ENCODE measurements at places on chromosomes 3 and 15.

DNA sequence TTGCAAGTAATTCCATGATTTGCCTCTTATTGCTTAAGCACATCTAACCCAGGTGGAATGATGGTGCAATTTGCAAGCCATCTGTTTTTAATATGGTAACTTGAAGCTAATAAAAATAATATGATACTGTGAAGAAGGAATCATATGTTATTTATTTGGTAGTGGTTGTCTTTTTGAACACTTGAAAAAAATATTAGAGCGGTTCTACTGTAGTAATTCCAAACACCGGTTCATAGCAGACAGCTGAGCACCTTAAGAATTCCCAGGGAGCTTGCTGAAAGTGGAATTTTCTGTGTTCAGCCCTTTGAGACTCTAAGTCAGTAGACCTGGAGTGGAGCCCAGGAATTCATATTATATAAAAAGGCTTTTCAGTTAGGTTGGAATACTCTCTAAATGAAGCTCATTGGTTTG is 687.4 kb downstream of the EDEM1 start:
- DNase-seq, result no peak

DNA sequence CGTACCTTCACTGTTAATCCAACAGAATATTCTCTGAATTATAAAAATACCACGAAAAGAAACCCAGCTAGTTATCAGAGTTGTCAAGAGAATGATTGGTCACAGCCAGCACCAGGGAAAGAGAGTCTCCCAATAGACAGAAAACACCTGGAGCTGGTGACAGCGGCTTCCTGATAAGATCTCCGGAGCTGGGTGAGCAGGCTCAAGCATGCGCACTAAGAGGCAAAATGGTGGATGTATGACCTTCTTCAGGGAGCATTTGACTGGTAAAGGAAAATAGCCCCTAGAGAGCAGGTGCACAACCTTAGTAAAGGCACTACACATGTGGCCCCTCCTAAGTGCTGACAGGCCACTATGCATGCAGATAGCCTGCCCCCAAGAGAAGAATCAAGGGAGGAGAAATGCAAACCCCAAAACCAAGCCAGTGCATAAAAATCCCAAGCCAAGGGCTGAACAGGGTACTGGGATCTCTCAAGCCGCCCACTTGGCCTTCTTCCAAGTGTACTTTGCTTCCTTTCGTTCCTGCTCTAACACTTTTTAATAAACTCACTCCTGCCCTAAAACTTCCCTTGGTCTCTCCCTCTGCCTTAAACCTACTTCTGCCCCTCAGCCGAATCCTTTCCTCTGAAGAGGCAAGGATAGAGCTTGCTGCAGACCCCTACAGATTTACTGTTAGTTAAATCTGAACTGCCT is 93.2 kb downstream of the UACA start:
- DNase-seq, result no peak

DNA sequence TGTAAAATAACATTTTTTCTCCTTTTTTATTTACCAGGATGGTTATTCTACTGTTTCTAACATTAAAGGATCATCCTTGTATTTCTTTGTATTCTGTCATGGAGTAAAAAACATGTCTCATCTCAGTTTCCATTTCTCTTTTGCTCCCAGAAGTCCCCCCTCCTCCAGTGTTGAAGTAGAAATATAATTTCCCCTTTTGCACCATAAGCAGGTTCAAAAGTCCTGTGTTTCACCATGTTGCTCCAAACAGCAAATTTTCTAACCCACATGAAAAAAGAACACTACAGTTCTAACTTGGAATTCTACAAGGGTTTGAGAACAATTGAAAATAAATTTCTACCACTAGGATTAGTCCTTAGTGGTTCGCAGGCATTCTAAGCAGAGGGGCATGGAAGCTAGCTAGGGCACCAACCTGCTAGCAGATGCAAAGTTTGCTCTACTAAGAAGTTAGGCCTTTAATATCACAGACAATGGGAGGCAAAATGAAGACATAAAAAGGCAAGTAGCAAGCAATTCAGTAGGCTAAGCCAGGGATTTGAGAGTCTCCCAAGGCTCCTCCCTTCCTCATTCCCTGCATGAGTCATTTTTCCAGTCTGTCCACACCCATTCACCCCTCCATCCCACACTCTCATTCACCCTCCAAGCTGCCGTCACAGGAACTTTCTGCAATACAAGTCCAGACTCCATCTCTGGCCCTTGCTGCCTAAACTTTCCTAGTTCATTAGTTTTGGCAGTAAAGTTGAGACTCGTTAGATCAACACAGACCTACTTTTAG is 2.3 kb upstream of the MBNL1 start:
- DNase-seq, result no peak

DNA sequence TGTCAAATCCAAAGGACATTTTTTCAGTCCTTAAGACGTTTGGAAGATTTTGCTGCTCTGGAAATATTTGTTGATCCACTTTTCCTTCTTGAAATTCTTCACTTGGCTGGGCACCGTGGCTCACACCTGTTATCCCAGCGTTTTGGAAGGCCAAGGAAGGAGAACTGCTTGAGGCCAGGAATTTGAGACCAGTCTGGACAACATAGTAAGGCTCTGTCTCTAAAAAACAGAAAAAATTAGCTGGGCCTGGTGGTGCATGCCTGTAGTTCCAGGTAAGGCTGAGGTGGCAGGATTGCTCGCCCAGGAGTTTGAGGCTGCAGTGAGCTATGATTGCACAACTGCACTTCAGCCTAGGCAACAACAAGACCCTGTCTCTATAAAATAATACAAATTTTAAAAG is 173.9 kb upstream of the MITF start:
- DNase-seq, result no peak

DNA sequence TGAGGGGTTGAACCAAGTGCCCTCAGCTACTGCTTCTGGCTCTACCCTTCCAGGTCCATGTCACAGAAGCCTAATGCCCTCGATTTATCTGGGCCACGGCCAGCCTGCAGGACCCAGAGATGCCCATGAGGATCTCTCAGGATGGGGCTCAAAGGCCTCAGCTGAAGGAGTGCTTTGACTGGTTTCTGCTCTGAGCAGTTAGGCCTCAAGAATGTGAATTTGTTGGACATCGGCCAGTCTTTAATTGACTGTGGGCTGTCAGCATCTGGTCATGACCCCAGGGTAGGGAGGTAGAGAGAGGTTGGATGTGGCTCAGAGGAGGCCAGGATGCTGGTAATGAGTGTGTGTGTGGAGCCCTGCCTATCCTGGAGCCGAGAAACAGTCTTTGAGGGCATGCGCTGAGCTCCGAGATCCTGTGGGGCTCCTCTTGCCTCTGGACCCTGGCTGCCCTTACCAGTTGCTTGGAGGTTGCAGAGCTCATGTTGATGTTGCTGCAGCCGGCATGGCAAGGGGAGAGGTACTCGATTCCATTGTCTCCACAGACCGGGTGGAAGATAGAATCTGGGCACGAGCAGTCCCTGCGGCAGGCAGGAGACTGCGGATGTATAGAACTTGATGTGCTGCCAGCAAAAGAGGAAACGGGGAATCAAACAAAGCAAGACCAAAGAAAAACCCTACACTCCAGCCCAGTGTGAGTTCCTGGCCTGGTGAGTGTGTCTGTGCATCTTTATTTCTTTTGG is 49.1 kb upstream of the RAB6B start:
- peak; percentile 57 for DNase-seq

DNA sequence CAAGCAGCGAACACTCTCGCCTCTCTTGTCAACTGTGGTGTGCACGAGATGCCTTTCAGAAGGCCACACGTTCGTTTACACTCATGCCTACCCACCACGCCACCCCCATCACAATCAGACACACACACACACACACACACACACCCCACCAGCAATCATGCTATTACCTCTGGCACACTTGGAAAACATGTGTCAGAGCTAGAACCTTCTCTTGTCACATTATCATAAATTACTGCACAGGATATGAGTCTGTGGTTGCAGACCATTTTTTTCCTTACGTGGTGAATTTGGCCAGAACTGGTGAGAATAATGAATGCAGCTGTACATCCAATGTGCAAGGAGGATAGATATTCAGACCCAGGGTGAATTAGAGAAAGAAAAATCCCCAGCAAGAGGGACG is 52.4 kb downstream of the TRIM69 start:
- DNase-seq, result no peak

- DNase-seq, result no peak
These were observed 4.1 kb downstream of the PLA2G4F start for GRCh38 chr15:42152196-42152920.

DNA sequence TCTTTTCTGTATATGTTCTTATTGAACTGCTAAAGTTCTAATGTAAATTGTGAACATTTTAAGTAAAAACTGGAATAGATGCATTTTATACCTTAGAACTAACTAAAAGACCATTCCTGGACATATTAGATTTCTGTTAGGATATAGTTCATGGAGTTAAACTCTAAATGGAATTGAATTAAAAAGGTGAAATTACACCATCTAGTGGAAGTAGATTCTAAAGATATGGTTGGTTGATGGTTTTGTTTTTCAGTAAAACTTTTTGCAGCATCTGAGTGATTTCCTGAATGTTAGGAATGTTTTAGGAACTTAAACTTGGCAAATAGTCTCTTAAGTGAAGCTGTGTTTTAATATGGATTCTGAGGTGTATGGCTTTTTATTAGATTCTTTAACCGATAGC is 96.8 kb downstream of the SLMAP start:
- no peak for DNase-seq

DNA sequence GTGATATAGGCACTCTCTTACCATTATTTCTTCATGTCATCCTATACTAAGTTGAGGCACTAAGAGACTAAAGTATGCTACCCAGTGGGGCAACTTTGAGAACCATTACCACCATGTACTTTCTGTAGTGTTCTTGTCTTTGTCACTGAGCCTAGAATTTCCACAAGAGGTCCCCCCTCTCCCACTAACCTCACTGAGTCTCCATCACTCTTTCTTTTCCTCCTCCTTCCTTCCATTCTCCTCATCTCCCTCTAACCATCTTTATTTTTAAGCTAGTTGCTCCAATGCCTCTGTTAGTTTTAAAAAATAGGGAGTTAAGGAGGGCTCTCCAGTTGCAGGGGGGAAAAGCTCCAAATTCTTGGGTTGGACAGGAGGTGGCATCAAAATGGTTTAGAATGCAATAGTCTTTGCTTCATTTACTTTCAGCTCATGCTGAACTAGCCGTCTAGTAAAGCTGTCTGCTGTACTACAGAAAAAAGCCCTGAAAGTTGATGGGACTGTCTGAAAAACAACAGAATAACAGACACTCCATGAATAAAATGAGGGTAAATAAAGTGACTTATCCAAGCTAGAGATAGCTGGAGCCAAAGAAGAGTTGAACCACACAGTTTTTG is 85.1 kb upstream of the MYRIP start:
- DNase-seq, result no peak

GRCh38 chr15:78988361-78988911 is 43.6 kb upstream of the CTSH start:
- no peak for DNase-seq

DNA sequence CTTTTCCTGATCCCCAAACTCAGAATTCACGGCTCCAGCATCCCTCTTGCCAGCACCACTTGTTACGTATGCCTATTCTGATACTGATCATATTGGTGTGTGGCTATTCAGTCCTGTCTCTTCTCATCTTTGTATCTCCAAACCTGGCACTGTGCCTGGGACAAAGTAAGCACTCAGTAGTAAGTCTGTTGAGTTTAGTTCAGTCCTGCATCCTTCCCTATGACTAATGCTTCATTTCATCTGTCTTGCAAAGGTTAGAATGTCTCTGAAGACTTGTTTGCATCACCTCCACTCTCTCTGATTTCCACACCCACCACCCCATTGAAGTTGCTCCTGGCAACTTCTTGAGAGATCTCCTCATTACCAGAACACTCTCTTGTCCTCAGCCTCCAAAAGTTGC is 80.3 kb downstream of the HMG20A start:
- DNase-seq, result no peak

GRCh38 chr15:78402061-78402610 is 35.9 kb upstream of the IREB2 start:
- no peak for DNase-seq

DNA sequence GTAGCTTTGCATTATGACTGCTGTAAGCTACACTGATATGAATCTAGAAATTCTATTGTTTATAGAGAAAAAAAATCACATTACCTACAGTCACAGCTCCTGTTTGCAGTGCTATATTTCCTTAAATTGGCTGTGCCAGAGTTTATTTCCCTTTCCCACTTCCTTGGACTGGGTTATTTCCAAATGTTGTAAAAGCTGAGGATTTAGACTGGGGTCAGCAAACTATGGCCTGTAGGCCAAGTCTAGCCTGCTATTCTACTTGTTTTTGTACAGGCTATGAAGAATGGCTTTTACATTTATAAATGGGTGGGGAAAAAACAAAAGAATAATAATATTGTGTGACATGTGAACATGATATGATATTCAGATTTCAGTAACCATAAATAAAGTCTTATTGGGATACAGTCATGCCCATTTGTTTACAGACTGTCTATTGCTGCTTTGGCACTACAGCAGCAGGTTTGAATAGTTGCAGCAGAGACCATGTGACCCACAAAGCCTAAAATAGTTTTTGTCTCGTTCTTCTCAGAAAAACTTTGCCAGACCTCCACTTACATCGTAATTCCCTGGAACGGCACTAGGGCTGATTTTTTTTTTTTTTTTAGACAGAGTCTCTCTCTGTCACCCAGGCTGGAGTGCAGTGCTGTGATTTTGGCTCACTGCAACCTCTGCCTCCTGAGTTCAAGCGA is 7.8 kb downstream of the GLDN start:
- DNase-seq, result no peak

DNA sequence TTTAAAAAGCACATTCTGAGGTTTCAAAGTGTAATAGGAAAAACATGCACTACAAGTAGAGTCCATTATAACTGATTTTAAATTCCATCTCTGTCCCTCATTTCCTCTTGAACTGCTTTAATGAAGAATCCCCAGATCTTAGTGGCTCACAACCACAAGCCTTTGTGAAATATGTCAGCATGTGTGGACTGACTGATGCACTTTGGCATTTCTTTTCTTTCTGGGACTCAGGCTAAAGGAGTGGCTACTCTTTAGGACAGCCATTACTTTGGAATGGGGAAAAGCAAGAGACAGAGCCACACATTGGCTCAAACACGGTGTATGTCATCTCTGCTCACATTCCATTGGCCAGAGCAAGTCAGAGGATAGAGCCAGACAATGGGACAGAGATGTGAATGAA is 139.6 kb downstream of the GRM7 start:
- DNase-seq, result no peak

GRCh38 chr3:18556503-18557135 is 131.5 kb upstream of the SATB1 start:
- DNase-seq, result no peak

DNA sequence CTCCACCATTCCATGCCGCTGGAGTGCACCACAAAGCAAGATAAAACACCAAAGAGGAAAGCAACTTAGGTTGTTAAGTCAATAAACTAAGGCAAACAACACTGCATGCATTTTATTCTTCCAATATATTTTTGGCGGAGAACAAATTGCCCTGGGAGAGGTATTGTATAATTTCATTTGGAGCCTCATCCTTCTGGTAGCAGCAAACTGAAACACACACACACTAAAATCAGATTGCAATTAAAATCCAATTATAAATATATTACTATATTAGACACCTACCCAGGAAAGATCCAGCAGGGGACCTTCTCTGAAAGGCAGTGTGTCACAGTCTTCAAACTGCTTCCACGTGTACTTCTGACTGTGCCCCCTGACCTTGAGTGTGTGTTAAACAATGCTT is 102.3 kb downstream of the RORA start:
- DNase-seq, result no peak
